Fibroblast of the conjunctiva (primary cell): ENCODE measurements at places on chromosomes 13 and 19.

GRCh38 chr19:31717269-31717923, 368.2 kb upstream of the TSHZ3 start:
- DNase-seq = no peak

DNA sequence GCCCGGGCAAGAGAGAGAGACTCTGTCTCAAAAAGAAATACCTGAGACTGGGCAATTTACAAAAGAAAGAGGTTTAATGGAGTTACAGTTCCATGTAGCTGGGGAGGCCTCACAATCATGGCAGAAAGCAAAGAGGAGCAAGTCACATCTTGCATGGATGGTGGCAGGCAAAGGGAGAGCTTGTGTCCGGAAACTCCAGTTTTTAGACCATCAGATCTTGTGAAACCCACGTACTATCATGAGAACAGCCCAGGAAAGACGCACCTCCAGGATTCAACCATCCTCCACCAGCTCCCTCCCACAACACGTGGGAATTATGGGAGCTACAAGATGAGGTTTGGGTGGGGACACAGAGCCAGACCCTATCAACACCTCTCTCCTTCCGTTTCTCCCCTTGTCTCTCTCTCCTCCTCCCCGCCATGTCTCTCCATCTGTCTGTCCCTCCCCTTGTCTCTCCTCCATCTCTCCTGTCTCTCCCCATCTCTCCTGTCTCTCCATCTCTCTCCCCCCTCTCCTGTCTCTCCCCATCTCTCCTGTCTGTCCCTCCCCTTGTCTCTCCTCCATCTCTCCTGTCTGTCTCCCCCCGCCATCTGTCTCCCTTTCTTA, 10.0 kb downstream of the POLR2E start:
- no peak for DNase-seq

- peak; percentile 73 for DNase-seq
Measured at GRCh38 chr19:14090509-14091080, at the start of gene SAMD1. Gene SAMD1, minus strand, starts transcription at chr19:14090751.

DNA sequence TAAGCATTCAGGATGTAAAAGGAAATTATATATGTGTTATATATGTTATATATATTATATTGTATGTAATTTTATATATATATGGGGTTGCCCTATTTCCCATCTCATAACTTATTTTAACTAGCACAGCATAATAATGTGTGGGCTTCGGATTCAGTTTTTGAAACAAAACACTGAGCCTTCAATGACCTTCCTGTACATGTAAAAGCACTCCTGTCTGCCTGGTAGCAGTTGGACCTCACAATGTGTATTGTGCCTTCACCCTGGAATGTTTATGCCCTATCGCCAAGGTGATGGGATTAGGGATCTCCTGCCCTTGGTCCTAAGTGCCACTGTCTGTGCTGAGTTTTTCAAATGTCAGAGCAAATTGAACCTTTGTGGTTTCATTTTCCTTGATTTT, 968.8 kb downstream of the TUBA3C start:
- no peak for DNase-seq

DNA sequence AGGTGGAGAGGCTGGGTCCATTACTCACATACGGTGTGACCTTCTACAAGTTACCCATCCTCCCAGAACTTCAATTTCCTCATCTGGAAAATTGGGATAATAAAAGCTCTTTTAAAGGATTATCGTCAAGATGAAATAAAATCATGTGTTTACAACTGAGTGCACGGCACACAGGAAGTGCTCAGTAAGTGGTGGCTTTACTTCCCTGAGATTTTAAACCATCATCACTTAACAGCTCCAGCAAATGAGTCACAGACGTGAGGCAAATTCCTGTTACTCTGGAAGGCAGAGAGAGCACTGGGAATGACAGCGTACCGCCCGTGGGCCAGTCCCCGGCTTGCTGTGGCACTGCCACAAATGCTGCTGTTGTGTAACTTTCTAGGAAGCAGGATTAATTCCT, 64.1 kb downstream of the MRPL57 start:
- no peak for DNase-seq

- DNase-seq = no peak
Measured at GRCh38 chr19:534088-534487, 2.5 kb downstream of the CDC34 start.

DNA sequence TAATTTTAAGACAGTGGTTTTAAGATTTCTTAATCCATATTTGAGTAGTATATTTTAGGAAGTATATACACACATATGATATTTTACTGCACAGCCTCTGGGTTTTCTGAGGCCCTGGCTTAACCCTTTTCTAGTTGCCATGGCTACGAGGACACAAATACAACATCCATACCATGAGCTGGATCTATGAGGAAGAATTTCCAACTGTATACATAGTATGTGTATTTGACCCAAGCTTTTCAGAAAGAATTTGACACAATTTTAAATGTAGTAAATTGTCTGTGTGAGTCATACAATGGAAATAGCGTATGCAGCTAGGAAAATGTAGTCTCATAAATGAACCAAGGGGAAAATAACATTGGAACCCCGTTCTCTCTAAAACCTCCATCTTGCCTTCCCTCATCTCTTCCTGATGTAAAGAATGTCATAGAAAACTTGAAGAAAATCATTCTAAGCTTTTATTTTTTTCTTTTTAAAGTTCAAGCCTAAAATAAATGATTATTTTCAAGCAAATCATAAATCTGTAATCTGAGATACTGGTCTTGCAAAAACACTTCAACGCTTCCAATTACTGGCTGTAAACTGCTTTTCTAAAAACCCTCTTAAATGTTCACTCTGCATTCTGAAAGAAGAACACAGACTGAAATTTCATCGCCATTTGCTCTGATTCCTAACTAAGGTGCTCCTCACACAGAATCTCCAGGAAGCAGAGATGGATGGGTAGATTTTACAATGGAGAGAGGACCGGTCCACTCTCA, 172.4 kb downstream of the LACC1 start:
- DNase-seq = no peak

GRCh38 chr13:51262501-51263211, 40.5 kb downstream of the FAM124A start:
- no peak for DNase-seq

- DNase-seq = no peak
Measured at GRCh38 chr13:44816701-44817100, 172.6 kb downstream of the NUFIP1 start.

DNA sequence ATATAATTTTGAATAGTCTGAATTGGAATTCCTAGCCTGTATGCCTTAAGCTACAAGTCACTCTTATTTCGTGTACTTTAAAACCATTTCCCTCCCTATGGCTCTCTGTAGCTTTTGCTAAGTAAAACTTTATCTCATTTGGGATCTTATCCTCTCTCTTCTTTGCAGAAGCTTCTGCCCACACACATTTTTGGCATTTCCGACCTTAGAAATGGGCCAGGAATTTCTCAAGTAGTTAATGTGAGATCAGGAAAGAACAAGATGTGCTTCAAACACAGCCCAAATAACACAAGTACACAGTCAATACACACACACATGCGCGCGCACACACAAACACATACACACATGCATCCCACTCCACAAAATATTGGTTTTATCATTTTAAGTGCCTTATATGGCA, 931.0 kb upstream of the MIR17HG start:
- DNase-seq = peak; percentile 43

DNA sequence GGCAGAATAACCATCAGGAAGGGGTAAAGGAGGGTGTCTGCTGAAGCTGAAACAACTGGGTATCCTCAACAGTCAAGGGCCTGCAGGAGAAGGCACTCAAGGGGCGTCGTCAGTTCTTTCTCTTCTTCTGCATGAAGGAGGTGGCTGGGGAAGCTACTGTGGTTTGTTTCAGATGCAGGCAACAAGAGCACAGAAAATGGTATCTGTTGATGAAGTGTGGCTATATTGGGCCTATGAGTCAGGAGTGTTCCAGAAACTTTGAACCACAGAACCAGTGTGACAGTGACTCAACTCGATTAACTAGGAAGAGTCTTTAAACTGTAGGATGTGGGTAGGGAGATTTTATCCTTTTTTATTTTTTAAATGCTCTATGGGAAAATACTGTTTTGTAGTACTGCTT, 686.3 kb downstream of the FGF9 start:
- no peak for DNase-seq

DNA sequence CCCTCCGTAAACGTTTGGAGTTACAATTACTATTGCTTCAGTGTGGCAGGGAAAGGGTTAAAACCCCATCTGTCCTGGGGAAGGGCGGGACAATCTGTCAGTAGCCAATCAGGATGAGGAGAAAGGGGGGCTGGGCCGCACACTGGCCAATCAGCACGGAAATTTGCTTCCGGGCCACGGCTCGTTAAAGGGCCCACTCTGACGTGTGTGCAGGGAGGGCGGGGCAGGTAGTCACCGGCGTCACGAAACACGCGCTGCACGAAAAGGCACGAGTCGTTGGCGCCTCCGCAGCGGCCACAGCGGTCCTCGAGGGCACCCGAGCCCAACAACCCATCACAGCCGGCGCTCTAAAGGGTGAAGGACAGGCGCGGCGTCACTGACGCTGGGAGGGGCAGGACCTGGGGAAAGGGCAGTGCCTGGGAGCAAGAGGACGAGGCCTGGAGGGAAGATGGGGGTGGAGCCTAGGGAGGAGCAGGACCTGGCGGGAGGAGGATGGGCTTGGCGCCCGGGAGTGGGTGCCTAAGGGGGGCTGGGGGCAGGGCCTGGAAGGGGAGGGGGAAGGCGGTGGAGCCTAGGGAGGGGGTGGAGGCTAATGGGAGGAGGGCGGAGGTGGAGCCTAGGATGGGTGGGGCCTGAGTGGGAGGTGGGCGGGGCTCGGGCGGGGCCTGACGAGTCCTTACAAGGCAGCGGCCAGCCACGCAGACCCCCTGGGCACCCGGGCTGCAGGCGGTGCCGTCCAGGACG, 4.9 kb downstream of the ADAMTSL5 start:
- peak; percentile 91 for DNase-seq

- no peak for DNase-seq
Measured at GRCh38 chr19:27846944-27847343, 1366.0 kb downstream of the UQCRFS1 start.

GRCh38 chr19:32330213-32330857, 15.1 kb upstream of the ZNF507 start:
- no peak for DNase-seq

GRCh38 chr13:111845621-111846351, 221.2 kb upstream of the SOX1 start:
- no peak for DNase-seq

- no peak for DNase-seq
Measured at GRCh38 chr19:55373306-55373992, 3.2 kb upstream of the TMEM190 start.

- DNase-seq = no peak
Measured at GRCh38 chr13:74796157-74796556, 662.0 kb upstream of the KLF12 start.

DNA sequence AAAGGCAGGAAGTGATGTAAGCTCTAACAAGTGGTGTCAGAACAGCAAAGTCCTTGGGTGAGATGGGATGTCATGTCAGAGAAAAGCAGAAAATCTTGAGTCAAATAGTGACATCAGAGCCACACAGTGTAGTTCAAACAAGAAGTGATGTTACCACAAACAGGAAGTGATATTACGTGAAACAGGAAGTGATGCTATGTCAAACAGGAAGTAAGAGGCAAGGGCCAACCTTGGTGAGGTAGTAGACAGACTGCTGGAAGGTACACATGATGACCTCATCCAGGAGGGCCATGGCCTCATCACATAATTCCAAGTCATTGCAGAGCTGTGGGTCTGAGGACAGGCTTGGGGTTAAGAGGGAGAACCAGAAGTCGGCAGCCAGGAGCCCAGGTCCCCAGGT, 7.0 kb upstream of the MAMSTR start:
- no peak for DNase-seq

GRCh38 chr13:49146950-49147355, 73.2 kb upstream of the MLNR start:
- no peak for DNase-seq

GRCh38 chr13:37685206-37685605, 86.6 kb upstream of the POSTN start:
- DNase-seq = no peak

DNA sequence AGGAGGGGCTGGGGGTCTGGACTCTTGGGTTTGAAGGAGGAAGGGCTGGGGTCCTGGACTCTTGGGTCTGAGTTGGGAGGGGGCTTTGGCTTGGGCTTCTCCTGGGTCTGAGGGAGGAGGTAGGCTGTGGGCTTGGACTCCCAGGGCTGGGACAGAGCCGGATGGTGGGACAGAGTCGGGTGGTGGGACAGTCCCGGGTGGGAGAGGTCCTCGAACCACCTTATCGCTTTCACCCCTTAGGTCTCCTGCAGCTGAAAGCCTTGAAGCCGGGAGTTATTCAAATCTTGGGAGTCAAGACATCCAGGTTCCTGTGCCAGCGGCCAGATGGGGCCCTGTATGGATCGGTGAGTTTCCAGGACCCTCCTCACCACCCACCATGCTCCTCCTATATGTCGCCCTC, 1.4 kb downstream of the FGF21 start:
- no peak for DNase-seq

GRCh38 chr13:106691861-106692260, 123.9 kb upstream of the ARGLU1 start:
- no peak for DNase-seq

DNA sequence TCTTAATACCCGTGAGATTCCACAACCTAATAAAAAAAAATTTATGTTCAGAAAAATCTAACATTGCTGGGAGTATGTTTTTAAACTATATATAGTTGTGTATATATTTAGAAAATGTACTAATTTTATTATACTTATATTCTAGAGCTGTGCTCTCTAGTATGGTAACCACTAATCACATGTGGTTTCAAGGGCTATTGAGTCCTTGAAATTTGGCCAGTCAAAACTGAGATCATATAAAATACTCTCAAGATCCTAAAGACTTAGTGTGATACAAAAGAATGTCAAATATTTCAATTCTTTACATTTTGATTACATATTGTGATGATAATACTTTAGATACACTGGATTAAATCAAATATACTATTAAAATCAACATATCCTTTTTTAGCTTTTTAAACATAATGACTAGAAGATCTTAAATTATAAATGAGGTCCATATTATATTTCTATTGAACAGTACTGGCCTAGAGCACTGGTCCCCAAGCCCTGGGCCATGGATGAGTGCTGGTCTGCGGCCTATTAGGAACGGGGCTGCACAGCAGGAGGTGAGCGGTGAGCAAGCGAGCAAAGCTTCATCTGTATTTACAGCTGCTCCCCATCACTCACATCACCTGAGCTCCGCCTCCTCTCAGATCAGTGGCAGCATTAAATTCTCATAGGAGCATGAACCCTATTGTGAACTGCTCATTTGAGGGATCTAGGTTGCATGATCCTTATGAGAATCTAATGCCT, 176.5 kb upstream of the NBEA start:
- no peak for DNase-seq

GRCh38 chr13:30396434-30397075, 25.7 kb upstream of the UBE2L5 start:
- no peak for DNase-seq

DNA sequence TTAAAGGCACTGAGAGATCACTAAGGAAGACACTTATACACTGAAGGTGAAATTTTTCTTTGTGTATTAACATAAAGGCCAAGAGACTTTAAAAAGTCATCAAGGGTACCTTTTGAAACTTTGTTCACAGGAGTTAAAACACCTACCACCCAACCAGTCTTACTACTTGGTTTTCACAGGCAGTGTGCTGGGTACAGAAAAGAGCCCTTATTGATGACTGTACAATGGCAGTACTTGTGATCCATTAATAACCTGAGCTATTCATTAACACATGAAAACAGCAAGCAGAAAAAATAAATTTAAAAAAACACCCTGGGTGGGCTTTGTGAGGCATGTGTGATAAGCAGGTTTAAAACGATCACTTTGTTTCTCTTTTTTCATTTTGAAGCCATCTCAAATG, 148.9 kb downstream of the TBC1D4 start:
- DNase-seq = no peak

GRCh38 chr19:678791-679388, 2.7 kb downstream of the FSTL3 start:
- no peak for DNase-seq
